CD8-positive, alpha-beta memory T cell (primary cell): ENCODE measurements at places on chromosomes 5 and 9.

DNA sequence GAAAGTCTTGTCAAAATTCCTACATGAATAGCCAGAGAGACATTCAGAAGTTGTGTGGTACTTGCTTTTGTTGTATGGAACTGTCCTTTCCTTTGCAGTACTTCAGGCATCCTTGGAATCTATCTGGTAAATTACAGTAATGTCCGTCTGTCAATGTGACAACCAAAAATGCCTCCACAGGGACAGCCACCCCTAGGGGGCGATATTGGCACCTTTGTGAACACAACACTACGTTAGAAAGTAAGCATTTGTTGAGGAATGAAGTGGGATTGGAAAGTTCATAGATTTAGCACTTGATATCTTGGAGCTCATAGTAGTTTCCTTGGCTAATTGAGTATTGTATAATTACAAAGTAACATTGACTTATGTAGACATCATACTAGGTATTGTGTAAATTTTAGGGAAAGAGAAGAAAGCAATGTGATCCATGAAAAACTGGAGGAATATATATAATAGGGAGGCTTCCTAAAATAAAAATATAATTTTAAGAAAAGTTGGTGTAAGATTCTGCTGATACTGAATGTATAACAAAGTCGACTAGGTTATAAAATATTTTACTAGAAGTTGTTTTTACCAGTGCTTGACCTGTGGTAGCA lies 32.7 kb downstream of the TMEFF1 start:
- H3K36me3 ChIP-seq = no peaks in the 10 kb centered on the region
- H3K27ac ChIP-seq = no peak overlapping the region
- no peak overlapping the region for H3K4me3 ChIP-seq
- H3K27me3 ChIP-seq = no peaks in the 10 kb centered on the region
- no peaks in the 10 kb centered on the region for H3K4me1 ChIP-seq

- H3K27ac ChIP-seq = no peak overlapping the region
- no peak for DNase-seq
- H3K4me3 ChIP-seq = no peak overlapping the region
- H3K27me3 ChIP-seq = no peaks in the 10 kb centered on the region
These were observed 132.9 kb downstream of the STARD4 start for GRCh38 chr5:111379391-111379816.

GRCh38 chr5:132876020-132876759 lies 2.7 kb downstream of the LEAP2 start:
- no peaks in the 10 kb centered on the region for H3K27me3 ChIP-seq
- H3K27ac ChIP-seq = no peak overlapping the region
- peaks cover 18% of the 10 kb centered on the region for H3K36me3 ChIP-seq
- no peak for DNase-seq

DNA sequence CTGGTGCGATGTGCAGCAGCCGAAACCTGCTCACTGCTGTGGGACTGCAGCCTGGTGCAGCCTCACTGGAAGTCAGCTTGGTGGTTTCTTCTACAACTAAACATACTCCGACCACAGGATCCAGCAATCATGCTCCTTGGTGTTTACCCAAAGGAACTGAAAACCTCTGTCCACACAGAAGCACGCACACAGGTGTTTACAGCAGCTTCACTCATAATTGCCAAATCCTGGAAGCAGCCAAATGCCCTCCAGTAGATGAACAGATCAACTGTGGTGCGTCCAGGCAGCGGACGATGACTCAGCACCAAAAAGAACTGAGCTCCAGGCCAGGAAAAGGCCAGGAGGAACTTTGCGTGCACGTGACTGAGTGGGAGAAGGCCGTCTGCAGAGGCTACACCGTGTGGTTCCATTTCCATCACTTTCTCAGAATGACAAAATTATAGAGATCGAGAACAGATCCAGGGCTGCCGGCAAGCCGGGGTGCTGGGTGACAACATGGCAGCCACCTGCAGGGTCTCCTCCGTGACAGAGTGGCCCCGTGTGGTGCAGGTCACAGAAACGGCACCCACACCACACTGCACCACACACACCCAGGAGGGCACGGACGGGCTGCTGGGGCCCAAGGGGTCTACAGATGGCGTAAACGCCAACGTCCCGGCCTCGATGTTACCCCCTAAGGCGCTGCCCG lies 23.1 kb upstream of the NSMF start:
- no peaks in the 10 kb centered on the region for H3K27me3 ChIP-seq
- no peak overlapping the region for H3K4me3 ChIP-seq
- H3K36me3 ChIP-seq = no peaks in the 10 kb centered on the region
- no peak for DNase-seq

DNA sequence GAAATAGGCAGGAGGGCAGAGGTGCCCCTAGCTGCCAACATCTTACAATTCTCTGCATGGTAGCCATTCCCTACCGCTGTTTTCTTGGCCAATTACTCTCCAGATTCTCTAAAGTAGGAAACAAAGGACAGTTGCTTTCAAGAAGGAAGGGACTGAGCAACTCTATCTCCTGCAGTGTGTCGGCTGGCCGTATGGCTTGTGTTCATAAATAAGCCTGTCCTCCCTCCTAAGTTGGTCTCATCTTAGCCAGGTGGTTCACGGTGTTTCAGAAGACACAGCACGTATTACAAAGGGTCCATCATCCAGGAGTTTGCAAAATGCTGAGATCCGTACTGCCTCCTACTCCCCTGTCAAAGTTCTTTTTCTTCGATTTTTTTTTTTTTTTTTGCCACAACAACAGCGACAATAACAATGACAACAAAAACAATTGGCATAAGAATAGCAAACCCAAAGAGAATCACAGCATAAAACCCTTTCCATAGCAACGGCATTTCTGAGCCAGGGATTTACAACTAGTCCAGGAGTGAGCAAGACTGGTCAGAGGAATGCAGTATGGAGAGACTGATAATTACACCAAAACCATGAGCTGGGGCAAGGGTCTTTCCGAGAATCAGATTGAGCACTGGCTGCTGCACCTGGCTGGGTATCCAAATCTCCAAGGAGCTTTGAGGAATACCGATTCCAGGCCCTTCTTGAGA lies 212.8 kb downstream of the SLIT3 start:
- DNase-seq = no peak
- H3K27ac ChIP-seq = no peak overlapping the region
- H3K4me1 ChIP-seq = no peaks in the 10 kb centered on the region
- H3K36me3 ChIP-seq = no peaks in the 10 kb centered on the region
- no peaks in the 10 kb centered on the region for H3K27me3 ChIP-seq
- H3K4me3 ChIP-seq = no peak overlapping the region

GRCh38 chr5:142569905-142570304 lies 116.0 kb downstream of the FGF1 start:
- no peak for DNase-seq
- no peaks in the 10 kb centered on the region for H3K27me3 ChIP-seq
- no peak overlapping the region for H3K27ac ChIP-seq
- H3K36me3 ChIP-seq = no peaks in the 10 kb centered on the region

- H3K4me1 ChIP-seq = no peaks in the 10 kb centered on the region
- no peak overlapping the region for H3K4me3 ChIP-seq
- no peaks in the 10 kb centered on the region for H3K27me3 ChIP-seq
- no peak overlapping the region for H3K27ac ChIP-seq
- no peaks in the 10 kb centered on the region for H3K36me3 ChIP-seq
These were observed 89.9 kb upstream of the TXNDC8 start for GRCh38 chr9:110427497-110428104.

DNA sequence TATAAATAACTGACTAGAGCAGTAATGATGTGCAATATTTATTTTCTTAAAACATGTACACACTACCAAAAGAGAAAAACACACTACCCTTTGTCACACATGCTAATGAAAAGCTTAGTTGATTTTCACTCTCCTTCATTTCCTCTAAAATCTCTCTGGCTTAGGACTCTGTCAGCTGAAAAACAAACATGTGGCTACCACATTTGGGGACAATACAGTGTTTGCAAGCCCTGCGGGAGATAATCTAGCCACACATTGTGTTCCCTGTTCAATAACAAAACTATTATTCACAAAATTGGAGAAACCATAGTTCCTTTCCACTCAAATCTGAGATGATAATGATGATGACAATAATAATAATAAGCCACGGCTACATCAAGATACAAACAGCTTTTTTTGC lies 3.5 kb upstream of the LOX start:
- no peak overlapping the region for H3K27ac ChIP-seq
- H3K4me1 ChIP-seq = peaks cover 4% of the 10 kb centered on the region
- no peak for DNase-seq
- no peak overlapping the region for H3K4me3 ChIP-seq

GRCh38 chr5:129112295-129112694 lies 17.7 kb downstream of the ISOC1 start:
- no peaks in the 10 kb centered on the region for H3K36me3 ChIP-seq
- H3K27ac ChIP-seq = no peak overlapping the region
- no peak overlapping the region for H3K4me3 ChIP-seq
- H3K27me3 ChIP-seq = no peaks in the 10 kb centered on the region
- no peaks in the 10 kb centered on the region for H3K4me1 ChIP-seq
- DNase-seq = no peak

GRCh38 chr9:105711867-105712266 lies 17.5 kb downstream of the TMEM38B start:
- no peak overlapping the region for H3K27ac ChIP-seq

GRCh38 chr5:43268188-43268820 lies 44.9 kb downstream of the HMGCS1 start:
- no peak overlapping the region for H3K27ac ChIP-seq
- no peak for DNase-seq
- no peaks in the 10 kb centered on the region for H3K4me1 ChIP-seq
- H3K4me3 ChIP-seq = no peak overlapping the region
- H3K27me3 ChIP-seq = no peaks in the 10 kb centered on the region
- no peaks in the 10 kb centered on the region for H3K36me3 ChIP-seq

GRCh38 chr5:130884023-130884422 lies 281.0 kb downstream of the HINT1 start:
- H3K4me3 ChIP-seq = no peak overlapping the region
- H3K36me3 ChIP-seq = no peaks in the 10 kb centered on the region
- no peaks in the 10 kb centered on the region for H3K4me1 ChIP-seq
- no peak for DNase-seq
- no peak overlapping the region for H3K27ac ChIP-seq
- H3K27me3 ChIP-seq = no peaks in the 10 kb centered on the region

DNA sequence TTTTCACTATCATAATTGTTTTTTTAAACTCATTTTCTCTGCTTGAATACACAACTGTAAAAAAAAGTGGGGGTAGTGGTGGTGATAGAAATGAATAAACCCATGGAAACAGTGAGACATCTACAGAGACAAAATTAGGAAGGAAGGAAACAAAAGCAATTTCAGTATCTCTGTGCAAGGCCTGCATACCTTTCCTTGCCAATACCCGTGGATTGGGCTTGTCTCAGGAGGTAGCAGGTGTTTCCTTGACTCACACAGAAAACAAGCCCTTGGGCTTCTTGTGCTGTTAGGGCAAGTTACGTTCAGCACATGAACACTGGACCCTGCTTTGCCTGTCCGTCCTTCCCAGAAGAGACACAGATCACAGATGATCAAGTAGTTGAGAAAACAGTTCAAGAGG lies 372.2 kb downstream of the ZSWIM6 start:
- no peaks in the 10 kb centered on the region for H3K4me1 ChIP-seq
- H3K36me3 ChIP-seq = no peaks in the 10 kb centered on the region
- no peak overlapping the region for H3K27ac ChIP-seq
- H3K4me3 ChIP-seq = no peak overlapping the region

DNA sequence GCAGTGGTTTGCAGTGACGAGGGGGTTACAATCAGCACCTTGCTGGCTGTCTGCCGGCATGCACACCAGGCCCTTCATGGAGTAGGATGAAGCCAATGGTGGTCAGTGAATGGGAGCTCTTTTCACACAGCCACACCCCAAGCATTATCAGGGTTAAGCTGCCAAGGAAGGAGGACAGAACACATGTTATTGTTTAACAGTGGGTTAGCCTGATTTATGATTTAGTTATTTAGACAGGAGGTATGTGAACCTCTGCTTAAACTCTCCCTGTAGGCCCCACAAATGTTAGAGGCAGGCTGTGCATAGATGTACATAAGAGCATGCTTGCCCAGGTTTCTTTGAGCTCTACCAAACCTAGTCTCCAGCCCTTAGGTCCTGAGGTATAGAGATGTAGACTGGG lies 262.9 kb downstream of the SPOCK1 start:
- H3K4me1 ChIP-seq = no peaks in the 10 kb centered on the region
- DNase-seq = no peak
- no peaks in the 10 kb centered on the region for H3K36me3 ChIP-seq
- no peak overlapping the region for H3K4me3 ChIP-seq
- no peak overlapping the region for H3K27ac ChIP-seq

DNA sequence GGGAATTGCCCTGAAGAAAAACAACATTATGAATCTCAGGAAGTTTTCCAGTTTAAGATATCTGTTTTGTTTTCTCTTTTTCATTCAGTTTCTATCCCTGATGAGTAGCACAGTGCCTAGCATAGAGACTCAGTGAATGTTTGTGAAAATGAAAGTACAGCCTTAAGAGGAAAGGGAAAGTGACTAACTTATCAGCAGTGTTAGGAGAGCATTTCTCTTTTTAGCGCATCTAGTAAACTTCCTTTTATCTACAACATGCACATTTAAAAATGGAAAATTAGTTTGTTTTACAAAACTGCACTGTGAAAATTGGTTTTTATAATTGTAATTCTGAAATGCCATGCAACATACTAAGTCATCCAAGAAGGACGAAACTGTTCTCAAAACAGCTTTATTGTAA lies 110.8 kb downstream of the SMARCA2 start:
- H3K4me1 ChIP-seq = peaks cover 23% of the 10 kb centered on the region
- H3K27me3 ChIP-seq = no peaks in the 10 kb centered on the region
- H3K27ac ChIP-seq = no peak overlapping the region
- no peak for DNase-seq

DNA sequence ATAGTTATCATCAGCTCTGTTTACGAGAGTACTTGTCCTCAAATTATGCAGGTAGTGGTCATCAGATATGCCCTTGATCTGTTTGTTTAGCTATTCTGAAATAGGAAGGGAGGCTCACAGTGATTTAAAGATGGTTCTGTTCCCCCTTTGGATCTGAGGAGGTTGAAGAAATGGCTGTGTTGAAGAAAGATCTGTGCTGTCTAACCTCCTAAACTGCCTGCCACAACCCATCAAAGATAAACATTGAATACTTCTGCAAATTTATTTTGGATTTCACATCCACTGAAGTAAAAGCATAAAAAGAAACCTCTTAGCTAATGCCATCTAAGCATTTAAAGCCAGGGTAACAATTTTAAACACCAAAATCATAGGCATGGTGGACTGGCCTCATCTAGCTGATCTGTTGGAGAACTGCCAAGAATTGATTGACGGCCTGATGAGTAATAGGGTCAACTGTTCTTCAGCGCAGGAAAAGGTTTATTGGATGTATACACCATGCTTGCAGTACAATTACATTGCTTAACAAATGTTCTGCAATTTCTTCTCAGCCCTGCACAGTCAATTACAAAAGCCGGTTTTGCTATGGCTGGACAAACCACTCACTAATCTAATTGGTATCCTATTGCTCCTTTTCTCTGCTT lies 97.6 kb downstream of the SEMA6A start:
- H3K27ac ChIP-seq = no peak overlapping the region
- H3K4me3 ChIP-seq = no peak overlapping the region
- DNase-seq = no peak
- no peaks in the 10 kb centered on the region for H3K36me3 ChIP-seq
- no peaks in the 10 kb centered on the region for H3K4me1 ChIP-seq
- H3K27me3 ChIP-seq = no peaks in the 10 kb centered on the region
